GOT3 (cell line): ENCODE measurements at places on chromosomes 16 and 17.

- DNase-seq: no peak
Observed at GRCh38 chr16:55120408-55120807, 189.7 kb downstream of the IRX5 start.

- DNase-seq: no peak
Observed at GRCh38 chr17:58096892-58097291, 13.7 kb downstream of the DYNLL2 start.

GRCh38 chr17:59330053-59330942 is 1.2 kb upstream of the YPEL2 start:
- DNase-seq: no peak

DNA sequence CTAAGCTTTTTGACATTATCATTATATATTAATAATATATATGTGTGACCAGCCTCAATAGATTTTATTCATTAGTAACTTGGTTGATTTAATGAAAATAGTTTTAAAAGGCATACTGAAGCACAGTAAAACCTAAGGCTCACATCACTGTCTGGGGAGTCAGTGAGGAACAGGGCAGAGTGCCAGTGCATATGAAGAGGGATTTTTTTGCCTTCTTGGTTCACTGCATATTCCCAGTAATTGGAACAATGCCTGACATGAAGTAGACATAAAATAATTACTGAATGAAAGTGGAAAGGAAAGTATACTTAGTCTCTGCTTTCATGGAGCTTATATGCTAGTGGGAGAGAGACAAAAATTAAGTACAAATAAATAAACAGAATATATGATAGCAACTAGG is 81.1 kb downstream of the FTO start:
- no peak for DNase-seq

DNA sequence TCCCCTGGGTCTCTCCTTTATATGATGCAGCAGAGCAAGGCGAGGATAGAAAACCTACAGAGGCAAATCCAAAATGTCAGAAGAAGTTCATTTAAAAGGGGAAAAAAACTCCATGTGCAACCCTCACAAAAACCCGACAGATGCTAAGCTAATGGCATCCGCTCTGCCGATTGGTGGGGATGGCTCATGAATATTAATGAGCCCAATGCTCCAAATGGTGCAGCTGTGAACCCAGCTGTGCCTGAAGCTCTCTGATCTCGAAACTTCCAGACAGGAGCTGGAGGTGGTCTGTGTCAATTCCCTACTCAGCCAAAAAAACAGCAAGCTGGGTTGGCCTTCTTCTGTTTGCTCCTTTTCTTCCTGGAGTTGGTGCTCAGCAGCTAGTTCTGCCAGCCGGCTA is 15.5 kb downstream of the SNX11 start:
- DNase-seq: no peak

- no peak for DNase-seq
Observed at GRCh38 chr17:74842599-74843351, 16.9 kb downstream of the GRIN2C start.

DNA sequence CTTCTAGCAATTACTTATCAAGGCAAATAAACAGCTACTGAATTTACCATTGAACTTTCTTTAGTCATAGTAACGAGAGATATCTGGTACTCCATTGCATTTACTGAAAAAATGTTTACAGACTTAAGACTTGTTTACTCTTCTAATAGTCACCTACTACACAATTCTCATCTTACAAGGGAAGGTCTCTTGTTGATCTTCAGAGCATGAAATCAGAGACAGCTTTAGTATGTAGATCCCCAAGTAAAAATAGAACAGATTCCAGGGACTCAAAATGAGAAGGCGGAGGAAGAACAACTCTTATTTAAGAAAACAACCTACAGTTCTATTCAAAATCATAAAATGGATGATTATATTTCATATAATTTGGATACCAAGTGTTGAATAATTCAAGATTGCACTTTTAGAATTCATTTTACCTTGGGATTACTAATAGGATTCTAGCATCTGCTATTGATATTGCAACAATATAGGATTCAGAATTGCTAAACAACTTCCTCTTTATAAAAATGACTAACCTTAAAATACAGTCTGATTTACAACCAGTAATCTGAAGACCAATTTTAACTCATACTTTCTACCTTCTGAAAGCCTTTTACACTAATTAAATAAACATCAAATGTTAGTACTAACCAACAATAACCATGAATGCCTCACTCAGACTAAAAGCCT is 20.8 kb downstream of the UBE2G1 start:
- DNase-seq: no peak

DNA sequence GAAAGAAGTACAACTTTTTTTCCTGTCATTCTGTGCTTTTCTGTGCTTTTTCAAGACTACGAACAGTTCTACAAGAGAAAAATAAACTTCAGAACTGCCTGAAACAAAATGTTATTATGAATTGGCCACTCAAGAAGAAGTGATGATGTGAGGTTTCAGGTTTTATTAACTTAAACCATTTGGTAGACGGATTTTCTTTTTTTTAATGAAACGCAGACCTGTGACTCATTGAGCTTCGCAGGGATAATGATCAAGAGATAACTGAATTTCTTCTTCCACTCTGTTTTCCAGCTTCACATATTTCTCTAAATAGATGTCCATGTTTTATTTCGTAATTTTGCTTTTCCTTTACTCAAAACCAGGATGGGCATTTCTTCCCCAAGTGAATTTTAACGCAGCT is 32.7 kb downstream of the AIPL1 start:
- DNase-seq: no peak

DNA sequence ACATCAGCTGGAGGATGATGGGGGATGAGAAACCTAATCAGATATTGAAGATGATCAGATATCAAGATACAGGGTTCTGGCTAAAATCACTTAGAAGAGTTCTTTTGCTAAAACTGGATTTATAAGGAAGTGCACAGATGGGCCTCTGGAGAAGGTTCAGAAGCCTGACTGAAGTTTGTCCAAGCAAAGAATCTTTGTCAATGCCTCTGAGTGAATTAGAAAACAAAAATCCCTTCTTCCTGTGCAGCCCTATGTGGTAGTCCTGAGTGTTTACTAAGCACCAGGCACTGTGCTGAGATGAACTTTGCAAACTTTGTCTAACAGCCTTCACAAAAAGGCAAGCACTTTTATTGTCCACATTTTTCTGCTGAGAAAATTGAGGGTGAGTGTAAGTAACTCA is 11.4 kb upstream of the CENPV start:
- DNase-seq: no peak

DNA sequence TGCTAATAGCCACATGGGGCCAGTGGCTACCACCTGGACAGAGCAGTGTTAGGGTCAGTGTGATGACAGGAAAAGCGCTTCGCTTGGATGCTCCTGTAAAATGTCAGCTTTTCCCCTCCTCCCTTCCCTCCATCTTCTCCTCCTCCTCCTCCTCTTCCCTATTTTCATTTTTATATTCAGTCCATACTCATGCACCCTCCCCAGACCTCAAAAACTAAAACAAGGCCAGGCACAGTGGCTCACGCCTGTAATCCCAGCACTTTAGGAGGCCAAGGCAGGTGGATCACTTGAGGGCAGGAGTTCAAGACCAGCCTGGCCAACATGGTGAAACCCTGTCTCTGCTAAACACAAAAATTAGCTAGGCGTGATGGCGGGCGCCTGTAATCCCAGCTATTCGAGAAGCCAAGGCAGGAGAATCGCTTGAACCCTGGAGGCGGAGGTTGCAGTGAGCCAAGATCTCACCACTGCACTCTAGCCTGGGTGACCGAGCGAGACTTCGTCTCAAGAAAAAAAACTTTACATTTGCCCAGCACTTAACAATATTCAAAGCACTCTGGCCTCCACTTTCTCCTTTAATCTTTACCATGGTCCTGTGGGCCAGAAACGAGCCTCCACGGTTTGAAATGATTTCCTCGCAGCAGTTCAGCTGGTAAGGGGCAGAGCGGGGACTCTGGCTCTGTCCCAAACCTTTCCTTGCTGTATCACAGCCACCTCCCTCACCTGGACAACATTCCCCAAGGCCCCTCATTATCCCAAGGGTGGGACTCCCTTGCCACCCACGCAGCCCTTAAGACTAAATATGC is 21.8 kb downstream of the ANKRD40 start:
- no peak for DNase-seq

- DNase-seq: no peak
Observed at GRCh38 chr16:12519986-12520385, 283.7 kb downstream of the CPPED1 start.

- DNase-seq: no peak
Observed at GRCh38 chr16:53100889-53101288, 46.1 kb downstream of the CHD9 start.

DNA sequence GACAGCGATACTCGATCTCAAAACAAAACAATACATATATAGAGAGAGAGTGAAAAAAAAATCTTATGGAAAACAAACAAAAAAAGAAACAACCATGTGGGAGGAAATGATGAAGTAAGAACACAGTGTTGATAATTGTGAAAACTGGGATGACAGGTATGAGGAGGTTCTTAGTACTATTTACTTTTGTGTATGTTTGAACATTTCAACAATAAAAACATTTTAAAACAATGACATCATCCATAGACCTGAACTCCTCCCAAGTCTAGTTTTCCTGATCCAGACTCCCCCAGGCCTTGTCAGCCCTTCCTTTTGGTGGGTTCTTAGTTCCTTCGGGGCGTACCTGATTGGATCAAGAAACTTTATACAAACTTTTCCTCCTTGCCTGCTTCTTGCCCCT is 51.7 kb downstream of the CCDC42 start:
- DNase-seq: no peak

DNA sequence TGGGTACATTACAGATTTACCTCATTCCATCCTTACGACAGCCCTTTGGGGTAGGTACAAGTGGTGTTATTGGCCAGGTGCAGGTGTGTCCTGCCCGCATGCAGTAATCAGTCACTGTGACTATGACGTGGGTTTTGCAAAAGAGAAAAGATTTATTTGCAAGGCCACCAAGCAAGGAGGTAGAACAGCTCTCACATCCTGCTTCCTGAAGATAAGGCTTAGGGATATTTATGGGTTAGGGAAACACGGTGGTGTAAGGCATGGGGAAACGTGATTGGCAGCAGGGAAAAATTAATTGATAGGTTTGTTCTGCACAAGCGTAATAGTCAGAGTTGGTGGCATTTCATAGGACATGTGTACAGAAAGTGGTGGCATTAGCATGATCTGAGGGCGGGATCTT is 214.8 kb downstream of the PARN start:
- no peak for DNase-seq

- no peak for DNase-seq
Observed at GRCh38 chr17:4130715-4131114, 12.1 kb downstream of the ZZEF1 start.

- no peak for DNase-seq
Observed at GRCh38 chr16:59067205-59067604, 333.1 kb upstream of the GOT2 start.

DNA sequence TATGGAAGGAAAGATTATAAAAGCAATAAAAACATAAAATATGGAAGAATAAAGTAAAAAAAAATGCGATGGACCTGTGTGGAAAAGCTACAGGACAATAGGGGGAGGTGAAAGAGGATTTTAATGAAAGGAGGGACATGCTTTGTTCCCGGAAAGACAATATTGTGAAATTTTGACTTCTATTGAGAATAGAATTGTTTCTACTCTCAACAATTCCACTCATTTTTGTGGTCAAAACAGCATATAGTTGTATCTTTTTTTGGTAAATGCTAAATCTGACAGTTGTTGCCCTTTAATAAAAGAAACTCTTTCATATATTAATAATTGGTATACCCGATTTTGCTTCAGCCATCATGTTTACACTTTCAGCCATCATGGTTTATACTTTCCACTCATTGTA is 22.9 kb upstream of the APPBP2 start:
- DNase-seq: no peak

DNA sequence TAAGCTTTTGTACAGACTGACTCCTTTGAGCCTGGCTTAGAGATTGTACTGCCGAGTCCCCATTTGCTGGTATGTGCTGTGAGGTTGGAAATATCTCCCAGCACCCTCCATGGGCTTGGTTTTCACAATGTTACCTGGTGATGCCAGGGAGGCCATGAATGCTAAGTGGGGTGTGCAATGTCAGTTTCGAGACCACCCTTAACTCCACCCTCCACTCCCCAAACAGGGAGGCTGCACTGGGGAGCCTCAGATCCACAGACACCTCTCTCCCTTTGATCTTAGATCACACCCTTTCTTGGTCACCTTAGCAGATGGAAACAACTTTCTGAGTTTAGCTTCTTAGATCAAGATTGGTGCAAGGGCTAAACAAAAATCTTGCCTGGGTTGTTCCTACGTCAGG is 28.6 kb upstream of the PIK3R6 start:
- no peak for DNase-seq
